NT2/D1 (cell line): ENCODE measurements at places on chromosomes 5 and 9.

DNA sequence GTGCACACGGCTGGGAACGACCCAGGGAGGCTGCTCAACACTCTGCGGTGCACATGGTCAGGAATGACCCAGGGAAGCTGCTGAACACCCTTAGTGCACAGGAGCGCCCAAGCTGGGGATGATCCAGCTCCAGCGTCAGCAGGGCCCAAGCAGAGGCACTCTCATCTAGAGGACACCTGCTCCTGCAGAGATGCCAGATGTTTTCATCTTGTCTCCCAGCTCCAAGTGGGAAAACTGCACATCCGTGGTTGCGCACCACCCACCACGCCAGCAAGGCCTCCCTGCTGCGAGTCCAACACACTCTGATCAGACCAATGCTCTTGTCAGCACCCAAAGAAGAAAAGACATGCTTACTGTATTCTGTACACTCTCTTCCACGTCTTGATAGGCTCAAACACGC is 34.1 kb downstream of the UBE2QL1 start:
- no peak for DNase-seq

DNA sequence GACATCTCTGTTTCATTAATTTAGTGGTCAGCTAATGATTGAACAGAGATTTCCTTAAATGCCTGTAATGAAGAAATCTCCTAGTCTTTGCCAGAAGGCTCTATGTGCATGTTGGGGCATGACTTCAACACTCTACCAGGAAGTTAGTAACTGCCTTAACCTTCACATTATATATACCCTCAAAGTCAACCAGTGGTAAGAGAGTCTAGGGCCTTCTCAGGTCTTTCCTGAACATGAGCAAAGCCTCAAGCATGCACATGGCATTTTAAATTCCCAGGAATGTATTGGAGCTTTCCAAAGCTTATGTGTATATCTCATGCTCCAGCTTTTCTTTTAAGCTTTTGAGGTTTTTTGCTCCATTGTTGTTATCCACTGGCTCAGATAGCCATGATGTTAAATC is 388.3 kb downstream of the ARRDC3 start:
- no peak for DNase-seq

DNA sequence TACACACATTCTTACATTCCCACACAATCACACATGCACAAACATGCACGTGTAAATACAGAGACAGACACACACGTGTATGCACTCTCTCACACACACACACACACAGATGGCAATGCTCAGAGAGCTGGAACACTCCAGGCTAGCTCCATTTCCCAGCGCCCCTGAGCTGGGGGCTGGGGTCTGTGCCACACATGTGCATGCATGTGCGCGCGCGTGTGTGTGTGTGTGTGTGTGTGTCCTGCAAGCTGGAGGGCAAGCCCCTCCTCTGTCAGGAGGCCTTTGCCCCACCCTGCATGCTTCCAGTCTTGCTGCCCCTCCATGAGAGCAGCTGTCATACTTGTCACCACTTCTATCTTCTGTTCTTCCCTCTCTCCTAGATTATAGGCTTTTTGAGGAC is 16.6 kb upstream of the S1PR3 start:
- DNase-seq = no peak

- DNase-seq = no peak
Observed at GRCh38 chr9:98804083-98804482, 3.4 kb upstream of the GALNT12 start.

DNA sequence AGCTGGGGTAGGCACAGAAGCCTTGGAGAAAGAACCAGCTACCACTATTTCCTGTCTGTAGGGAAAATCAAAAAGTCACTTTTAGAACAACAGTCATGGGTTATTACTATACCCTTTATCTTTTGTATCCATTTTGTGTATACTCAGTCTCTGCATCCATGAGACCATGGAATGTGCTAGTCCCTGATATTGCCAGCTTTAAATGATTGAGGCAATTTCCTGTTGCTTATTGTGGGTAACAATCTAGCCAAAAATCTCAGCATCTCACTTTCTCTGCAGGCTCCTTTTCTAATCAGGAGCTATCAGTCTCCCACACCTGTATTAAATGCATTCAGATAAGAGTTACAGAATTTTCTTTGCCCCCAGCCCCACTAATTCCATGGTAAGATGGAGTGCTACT is 968 bp upstream of the KDM3B start:
- DNase-seq = no peak

DNA sequence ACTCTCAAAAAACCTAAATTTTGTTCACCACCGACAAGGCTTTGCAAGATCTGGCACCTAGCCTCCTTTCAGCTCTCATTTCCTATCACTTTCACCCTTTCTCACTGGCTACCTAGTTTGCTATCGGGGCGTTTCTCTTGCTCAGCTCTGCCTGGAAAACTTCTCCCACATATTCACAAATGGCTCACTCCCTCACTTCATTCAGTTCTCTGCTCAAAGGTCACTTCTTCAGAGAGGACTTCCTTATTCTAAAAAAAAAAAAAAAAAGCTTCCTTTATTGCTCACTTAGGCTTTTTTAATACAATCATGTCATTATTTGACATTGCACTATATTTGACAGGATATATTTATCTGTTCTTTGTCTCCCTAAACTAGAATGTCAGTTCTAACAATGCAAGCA is 2.1 kb upstream of the SLC25A46 start:
- no peak for DNase-seq

GRCh38 chr5:143585970-143586369 is 182.5 kb upstream of the NR3C1 start:
- no peak for DNase-seq

DNA sequence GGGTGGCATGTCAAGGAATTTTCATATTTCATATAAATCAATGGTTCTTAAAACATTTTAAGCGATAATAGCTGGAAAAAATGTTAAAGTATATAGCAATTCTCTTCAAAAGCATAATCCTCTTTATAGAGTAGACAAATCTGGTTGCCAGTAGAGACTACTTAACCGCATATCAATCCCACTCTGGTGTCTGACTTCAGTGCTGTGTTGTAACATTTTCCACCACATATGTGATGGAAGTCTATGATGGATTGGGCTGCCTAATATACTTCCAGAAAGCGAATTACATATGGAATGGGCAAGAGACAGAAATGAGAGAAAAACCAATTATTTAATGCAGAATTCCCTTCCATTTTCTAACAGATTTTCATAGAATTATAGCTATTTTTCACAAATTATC is 54.3 kb downstream of the FBN2 start:
- DNase-seq = no peak

DNA sequence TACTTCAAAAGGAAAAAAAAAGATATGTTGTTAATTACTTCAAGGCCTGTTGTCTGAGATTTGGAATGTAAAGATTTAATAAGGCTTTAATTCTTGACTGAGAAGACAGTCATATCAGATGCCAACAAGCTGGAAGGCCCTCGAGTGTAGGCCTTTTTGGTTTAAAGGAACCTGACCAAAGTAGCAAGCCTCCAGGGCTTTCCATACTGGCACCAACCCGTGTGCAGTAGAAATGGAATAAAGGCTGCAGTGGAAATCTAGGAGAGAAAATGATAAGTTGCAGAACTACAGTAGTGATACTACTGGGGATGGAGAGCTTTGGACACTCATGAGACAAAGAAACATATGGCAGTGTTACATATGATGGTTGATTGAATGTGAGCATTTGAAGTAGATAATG is 358.0 kb downstream of the TAF11L14 start:
- DNase-seq = no peak

- no peak for DNase-seq
Observed at GRCh38 chr5:65395526-65396155, 86.1 kb downstream of the ADAMTS6 start.

DNA sequence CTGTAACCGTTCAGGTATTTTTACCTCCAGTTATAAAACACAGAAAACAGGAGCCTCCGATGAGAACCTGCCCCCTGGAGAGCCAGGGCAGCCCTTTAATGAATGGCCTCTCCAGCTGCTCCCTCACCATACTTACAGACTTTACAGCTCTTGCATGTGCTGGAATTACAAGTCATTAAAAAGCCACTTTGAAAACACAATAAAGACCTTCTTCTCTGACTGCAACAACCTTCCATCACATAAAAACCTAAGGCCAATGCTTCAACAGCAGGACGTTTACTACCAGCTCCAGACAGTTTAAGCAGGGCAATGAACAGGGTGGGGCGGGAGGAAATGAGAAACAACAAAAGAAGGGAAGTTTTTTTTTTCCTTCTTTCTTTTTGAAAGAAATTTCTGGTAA is 213.8 kb downstream of the MLLT3 start:
- no peak for DNase-seq

DNA sequence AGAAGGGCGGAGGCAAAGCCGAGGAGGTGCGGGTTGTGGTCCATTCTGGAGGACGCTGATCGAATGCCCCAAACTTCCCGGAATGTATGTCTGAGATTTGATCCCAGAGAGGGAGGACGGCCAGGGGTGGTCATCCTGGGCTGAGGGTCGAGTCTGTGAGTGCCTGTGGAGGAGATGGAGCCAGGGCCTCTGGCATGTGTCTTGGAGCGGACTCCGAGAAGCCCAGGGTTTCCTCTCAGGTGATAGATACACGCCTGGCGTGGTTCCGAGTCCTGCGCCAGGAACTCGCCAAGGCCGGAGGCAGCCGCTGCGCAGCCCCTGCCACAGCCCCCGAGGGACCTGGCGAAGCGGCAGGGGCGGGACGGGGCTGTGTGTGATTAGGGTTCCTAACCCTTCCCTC is 363 bp downstream of the ZNF454 start:
- no peak for DNase-seq

DNA sequence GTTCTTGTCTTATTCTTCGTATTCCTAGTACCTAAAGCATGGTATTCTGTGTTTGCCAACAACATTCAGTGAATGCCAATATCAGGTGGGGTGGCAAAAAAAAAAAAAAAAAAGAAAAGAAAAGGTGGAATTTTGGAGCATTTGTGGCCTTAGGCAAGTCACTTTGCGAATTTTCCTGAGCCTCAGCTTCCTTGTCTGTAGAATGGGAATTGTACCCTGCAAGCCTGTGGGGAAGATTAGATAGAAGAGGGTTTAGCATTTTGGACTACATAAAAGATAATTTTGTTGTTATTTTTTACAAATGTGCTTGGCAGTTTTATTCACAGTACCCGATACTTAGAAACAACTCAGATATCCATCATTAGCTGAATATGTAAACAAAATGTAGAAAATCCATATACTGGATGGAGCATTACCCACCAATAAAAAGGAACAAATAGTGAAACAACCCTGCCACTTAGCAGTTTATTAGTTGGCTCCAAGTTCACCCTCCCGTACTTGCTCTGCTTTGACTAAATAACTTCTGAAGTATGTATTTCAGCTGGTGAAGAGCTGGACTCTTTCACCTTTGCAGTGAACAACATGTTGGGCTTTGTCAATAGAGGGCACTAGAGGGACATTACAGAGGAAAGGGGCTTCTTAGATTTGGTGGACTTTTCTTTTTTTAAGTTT is 13.6 kb downstream of the UBE2D2 start:
- DNase-seq = no peak

GRCh38 chr9:91170951-91171350 is 190.8 kb downstream of the AUH start:
- no peak for DNase-seq

- no peak for DNase-seq
Observed at GRCh38 chr5:16759147-16759773, 142.5 kb upstream of the RETREG1 start.

DNA sequence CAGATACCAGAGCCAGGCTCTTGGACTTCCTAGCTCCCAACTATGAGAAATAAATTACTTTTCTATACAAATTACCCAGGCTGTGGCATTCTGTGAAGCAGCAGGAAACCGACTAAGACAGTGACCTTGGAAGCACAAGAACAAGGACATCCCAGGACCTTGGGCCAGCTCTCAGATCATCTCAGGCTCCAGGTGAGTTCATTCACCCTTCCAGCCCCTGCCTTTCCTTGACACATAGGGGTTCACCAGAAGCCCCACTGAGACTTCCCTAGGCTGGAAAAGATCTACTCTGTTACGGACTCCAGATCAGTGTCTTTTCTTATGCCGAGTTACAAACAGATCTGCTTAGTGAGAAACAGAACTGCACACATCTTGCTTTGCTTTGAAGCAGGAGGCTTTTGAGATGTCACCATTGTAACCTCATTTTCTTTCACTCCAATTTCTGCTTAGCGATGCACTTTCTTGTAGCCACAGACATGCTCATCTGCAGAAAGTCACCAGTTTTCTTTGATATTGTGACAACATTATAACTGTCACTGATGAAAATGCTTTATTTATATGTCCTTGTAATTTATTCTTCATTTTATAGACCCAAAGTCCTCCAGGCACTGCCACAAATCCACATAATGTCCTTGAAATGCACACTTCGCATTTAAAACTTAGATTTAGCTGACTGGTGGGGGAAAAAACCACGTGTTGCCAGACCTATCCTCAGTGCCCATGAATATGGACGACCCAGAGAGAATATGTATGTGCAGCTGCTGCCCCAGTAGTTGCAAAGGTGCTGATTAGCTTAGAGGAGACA is 8.1 kb downstream of the CD180 start:
- no peak for DNase-seq

GRCh38 chr9:79220666-79221065 is 351.1 kb upstream of the TLE4 start:
- no peak for DNase-seq

DNA sequence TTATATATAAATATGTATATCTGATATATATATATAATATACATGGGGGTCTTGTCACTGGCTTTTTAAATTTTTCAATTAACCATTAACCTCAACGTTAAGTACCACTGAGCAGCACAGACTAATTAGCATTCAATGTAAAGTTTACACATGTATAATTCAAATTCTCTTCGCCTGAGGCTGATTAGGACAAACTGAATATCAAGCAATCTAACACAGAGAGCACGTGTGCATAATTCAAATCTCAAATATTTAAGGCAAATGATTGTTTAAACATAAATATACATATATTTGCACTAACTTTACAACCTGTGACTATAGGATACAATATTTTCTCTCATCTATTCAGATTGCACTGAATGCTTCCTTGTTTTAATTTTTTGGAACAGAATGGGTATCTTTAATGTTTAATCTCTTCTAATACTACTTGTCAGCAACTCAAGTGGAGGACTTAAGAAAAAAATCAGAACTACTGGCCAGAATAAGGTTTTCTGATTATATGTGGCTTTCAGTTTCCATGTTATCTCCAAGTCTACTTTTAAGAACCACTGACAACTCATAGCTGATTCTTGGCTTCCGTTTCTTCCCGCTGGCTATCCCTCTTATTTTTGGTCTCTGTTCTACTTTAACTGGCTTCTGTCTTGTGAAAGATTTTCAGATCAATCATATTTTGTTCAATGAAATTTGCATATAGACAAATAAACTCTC is 204.8 kb downstream of the MLLT3 start:
- DNase-seq = no peak

GRCh38 chr5:95072281-95072680 is 212.6 kb downstream of the MCTP1 start:
- no peak for DNase-seq
